Tongue (tissue), 3 donors: ENCODE measurements at places on chromosomes 5 and 9. TPM values are rescaled to one million over a fixed set of nuclear protein-coding genes. Genes with fewer than 3 reads are reported as not detected.

Gene CCNB1
- 38.9 TPM for total RNA-seq

GRCh38 chr9:23307731-23308513 is 518.1 kb downstream of the ELAVL2 start:
- DNase-seq: no peak

GRCh38 chr9:114004221-114004716 is 73.8 kb downstream of the AMBP start:
- peak; percentile 80 for DNase-seq

DNA sequence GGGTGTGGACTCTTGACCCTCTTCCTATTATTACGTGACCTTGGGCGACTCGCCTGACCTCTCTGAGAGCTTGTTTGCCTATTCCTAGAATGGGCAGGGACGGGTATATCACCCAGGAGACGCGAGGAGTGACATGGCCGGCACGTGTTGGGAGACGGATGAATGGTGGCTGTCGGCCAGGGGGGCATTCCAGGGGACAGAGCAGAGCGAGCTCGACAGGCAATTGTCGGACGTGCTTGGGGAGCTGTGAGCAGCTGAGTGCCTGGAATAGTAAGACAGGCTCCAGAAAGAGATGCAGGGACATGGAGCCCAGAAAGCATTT is 29.3 kb upstream of the UNC5A start:
- DNase-seq: peak; percentile 92

DNA sequence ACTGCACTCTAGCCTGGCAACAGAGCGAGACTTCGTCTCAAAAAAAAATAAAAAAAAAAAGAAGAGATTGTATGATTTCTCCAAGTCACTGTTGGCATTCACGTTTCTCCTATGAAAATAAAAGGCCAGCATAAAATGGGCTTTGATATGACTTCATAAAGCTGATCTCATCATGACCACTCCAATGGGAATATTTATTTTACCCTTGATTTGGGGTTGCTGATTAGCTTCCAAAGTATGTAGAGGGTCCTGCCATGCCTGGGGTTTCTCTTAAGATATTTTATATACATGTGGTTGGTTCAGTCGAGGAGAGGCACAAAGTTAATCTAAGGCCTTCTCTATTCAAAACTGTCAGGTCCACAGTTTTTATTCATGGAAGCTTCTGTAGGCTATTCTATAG is 247.0 kb upstream of the TNC start:
- no peak for DNase-seq

- DNase-seq: no peak
Observed at GRCh38 chr5:137497396-137498290, 1.5 kb downstream of the SPOCK1 start.
